ENCODE measurements at places on chromosomes 2 and 18.

DNA sequence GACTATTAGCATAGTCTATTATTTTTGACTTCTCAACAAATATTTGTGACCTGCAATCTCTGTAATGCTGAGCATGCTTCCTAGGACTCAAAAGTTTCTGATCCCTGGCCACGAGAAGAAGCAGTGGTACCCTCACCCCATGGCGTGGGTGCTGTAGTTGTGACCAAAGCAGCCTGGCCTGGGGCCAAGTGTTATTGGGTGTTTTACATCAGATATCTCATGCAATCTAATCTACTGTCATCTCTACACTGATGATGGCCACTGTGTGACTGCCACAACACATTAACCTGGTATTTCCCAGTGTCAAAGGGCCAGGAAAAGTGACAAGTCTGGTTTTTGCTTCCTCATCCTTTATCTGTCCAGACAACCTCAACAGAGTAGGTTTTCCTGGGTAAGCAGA, 80.8 kb upstream of the WIPF1 start:
- no peak for DNase-seq

GRCh38 chr2:24907116-24907515, 12.9 kb downstream of the ADCY3 start:
- DNase-seq, result no peak

DNA sequence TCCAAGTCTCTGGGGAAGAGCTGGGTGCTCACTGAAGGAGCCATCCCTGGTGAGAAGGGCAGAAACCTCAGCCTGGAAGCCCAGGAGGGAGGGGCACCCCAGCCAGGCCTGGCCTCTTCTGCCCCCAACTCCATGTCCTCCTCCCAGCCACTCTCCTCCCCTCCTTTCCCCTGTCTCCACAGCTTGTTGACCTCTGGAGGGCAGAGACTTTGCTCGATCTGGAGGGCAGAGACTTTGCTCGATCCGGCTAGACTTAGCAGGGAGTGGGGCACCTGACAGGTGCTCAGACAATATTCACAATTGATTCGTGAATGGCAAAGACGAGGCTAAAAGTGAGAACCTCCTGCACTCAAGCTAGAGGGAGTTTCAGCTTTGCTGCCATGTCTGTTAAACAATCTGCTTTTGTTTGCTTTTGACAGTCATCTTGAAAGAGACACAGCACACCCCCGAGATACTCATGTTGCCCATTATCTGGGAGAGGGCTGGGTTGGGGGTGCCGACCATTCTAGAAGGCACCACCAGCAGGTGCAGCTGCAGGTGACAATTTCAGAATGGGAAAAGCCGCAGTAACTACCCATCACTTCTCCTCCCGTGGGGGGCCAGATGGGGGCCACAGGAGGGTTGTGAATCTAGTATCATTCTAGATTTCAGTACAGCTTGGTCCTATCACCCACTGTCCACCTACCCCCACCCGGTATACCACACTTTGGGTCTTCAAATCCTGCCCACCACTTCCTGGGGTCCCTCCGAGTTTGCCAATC, 54.8 kb downstream of the DNMT3A start:
- DNase-seq, result no peak

- DNase-seq, result no peak
Observed at GRCh38 chr2:26172871-26173775, at the start of gene GAREM2. Gene GAREM2, plus strand, starts transcription at chr2:26173088. Its CDS starts 133 bp downstream, at chr2:26173221.

DNA sequence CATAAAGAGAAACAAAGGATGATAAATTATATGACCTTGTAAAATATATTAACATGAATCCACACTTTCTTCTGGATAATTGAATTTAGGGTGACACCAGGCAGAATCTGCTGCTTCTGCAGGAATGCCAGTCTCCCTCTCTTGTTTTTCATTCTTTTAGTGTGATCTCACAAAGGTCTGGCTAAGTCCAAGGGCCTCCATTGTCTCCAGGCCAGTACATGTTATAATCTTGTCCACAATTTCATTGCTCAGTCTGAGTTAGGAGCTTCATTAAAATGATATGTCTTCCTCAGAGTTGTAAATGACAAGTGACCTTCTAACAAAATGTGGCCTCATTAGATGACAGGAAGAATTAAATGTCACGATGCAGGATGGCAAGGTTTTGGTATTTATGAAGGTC, 110.2 kb downstream of the APOB start:
- no peak for DNase-seq

DNA sequence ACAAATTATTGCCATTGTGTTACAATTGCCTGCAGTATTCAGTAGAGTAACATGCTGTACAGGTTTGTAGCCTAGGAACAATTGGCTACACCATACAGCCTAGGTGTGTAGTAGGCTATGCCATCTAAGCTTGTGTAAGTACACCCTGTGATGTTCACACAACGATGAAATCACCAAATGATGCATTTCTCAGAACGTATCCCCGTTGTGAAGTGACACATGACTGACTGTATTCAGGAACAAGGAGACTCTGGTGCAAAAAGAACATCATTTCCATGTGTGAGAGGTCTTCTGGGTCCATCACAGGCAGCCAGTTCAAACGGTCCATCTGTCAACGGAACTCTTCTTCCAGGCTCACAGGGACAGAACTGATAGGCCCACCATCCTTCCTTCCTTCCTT, 263.7 kb downstream of the ANAPC1 start:
- no peak for DNase-seq
